ENCODE measurements at places on chromosomes 12 and 14.

DNA sequence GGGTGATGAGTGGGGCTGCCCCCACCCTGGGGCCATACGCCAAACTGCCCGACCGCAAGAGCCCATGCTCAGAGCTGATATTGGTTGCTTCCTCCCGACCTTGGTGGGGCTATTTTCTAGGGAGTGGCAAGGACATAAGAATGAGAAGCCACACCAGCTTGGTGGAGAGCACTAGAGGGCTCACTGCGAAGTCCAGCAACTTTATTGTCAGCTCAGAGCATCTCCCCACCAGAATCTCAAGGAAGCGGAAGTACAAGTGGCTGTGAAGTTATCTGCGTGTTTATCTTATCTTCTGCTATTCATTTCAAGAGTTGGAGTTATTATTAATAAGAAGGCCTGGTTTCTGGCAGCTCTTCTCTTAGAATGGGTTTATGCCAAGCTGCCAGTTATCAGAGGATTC lies 4.9 kb upstream of the PLXNC1 start:
- no peak for DNase-seq

- DNase-seq: peak; percentile 68
Measured at GRCh38 chr12:27361372-27361771, 28.7 kb downstream of the BMAL2 start.

GRCh38 chr14:100577321-100577985 lies 9.8 kb downstream of the BEGAIN start:
- no peak for DNase-seq

GRCh38 chr12:110071504-110071903 lies 23.2 kb upstream of the C12orf76 start:
- DNase-seq: no peak

DNA sequence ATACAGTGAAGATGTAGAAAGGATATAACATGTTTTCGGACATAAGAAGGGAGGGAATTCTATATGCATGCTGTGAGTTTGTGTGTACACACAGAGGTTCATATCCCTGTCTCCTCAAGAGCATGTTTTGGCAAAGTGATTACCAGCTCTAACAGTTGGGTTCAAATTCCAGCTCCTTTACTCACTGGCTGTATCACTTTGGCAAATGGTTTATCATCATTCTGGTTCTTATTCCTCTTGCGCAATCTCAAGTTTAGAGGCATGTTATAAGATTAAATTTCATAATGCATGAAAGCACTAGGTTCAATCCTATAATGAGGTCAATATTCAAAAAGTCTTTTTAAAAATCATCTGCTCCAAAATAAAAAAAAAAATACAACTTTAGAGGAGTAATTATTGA lies 107.7 kb upstream of the LRFN5 start:
- no peak for DNase-seq

- DNase-seq: no peak
Measured at GRCh38 chr12:13942826-13943225, 38.6 kb downstream of the GRIN2B start.

- no peak for DNase-seq
Measured at GRCh38 chr12:4112290-4112689, 161.3 kb upstream of the CCND2 start.

GRCh38 chr12:31406345-31406744 lies 80.4 kb upstream of the SINHCAF start:
- DNase-seq: no peak

- no peak for DNase-seq
Measured at GRCh38 chr12:103851127-103851526, 10.1 kb upstream of the NT5DC3 start.

DNA sequence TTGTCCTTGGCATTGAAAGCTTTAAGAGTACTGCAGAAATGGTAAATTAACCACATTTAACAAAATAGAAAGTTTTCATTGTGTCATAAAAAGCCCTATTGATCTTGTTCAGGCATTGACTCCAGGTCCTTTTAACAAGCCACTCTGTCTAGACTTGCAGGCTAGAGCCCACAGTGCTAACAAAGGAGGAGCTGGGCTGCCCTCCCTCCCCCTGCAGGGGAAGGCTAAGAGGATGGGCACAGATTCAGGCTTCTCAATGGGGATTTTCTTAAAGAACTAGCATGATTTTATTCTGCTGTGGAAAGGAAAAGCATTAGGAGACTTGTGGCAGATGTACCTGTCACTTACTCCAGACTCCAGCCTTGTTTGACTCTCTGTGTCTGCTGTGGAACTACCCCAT lies 463.6 kb downstream of the NRXN3 start:
- DNase-seq: no peak

- DNase-seq: no peak
Measured at GRCh38 chr12:28189784-28190320, 404 bp upstream of the CCDC91 start.

DNA sequence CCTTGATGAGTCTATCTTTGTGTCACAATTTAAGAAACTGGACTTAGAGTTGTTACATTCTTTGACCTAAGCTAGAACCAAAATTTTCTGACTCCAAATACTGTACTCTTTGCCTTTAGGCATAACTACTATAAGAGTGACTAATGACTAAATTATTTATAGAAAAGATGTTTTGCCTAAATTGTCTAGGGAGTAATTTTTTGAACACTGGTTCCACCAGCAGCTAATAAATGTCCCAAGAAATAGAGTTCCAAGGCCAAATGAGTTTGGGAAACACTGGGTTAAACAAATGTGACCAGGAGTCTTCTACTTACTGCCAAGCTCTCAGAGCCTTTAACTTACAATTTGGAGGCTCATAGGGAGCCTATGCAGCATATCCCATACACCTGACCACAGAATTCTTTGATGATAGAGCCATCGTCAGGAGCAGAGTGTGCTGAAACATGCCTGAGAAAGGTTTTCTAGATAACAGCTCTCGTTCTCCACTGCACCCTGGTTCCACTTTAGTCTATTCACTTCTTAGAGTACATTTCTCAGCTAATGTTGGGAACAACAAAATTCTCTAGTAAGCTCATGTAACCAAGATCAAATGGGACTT lies 215.9 kb upstream of the HMGA2 start:
- no peak for DNase-seq

- no peak for DNase-seq
Measured at GRCh38 chr14:46661728-46662127, 10.1 kb upstream of the RPL10L start.

DNA sequence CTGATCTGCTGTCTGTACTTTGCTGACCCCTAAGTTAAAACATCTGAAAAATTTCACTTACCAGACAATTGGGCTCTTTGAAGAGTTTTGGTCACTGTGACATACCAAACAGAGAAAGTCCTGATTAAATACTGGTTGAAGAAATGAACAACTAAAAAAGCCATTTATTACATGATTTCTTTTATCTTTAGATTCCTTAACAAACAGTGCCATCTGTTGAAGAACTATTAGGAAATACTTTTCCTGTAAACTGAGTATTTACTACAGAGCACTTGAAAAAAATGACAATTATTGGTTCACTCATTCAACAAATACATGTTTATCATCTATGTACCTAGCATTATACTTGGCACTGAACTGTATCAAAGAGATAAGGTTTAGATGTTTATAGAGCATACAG lies 6.5 kb upstream of the WASHC4 start:
- DNase-seq: no peak

DNA sequence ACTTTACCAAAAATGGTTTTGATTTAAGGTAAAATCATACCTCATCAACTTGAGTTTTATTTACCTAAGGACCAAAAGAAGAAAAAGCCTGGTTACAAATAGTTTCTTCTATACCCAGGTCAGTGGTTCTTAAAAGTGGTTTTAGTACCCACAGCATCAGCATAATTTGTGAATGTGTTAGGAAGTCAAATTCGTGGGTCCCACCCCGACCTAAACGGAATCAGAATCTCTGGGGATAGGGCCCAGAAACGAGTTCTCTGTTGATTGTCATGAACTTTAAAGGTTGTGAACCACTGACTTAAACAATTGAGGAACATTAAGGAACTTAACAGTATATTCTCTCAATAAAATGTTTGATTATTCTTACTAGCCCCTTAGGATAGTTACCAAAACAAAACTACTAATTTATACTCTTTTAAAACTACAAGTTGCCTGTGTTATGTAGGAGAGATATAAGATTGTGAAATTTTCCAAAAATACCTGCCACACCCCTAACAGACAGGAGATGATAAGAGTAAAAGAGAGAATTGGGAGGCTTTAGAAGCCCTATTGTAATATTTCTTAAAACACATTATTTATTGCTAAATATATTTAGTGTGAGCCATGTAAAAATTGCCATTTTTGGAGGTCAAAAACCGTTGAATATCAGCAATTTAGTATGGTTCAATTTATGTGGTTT lies 669 bp upstream of the SLC25A21 start:
- no peak for DNase-seq

GRCh38 chr12:64451687-64452558 lies at the start of gene TBK1:
TBK1 (plus strand) TSS chr12:64452120; CDS start chr12:64455871, 3,751 bp downstream.
- no peak for DNase-seq

DNA sequence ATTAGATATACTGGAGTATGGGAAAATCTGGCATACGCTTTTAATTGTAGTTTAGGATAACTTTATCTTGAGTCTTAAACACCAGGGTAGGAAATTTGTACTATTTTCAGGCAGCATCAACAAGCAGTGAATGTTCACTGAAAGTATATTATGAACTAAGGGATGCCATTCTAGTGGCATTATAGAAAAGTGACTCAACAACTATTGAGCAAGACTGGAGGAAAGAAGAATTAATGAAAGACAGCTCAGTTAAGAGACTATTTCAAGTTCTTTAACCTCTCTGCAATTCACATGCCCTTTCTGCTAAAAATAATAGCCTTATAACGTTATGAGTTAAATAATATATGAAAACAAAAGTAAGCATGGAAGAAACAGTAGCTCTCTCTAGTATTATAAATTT lies 343.1 kb downstream of the FSCB start:
- no peak for DNase-seq

DNA sequence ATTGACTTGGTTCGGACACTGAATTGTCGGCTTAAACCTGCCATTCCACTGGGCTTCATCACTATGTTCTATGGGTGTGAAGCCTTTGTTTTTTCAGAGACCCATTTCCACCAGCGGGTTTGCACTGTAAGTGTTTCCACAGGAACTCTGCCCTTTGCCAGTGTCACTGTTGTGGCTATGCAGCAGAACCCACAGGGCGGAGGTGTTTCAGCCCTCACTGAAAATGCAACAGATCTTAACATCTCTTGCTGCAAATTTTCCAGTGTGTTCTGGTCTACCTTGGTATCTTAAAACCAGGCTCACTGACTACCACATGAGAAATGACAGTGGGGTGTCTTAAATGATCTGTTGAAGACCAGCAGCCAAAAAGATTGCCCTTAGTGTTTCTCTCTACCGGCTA lies 21.1 kb downstream of the PRKCH start:
- no peak for DNase-seq

DNA sequence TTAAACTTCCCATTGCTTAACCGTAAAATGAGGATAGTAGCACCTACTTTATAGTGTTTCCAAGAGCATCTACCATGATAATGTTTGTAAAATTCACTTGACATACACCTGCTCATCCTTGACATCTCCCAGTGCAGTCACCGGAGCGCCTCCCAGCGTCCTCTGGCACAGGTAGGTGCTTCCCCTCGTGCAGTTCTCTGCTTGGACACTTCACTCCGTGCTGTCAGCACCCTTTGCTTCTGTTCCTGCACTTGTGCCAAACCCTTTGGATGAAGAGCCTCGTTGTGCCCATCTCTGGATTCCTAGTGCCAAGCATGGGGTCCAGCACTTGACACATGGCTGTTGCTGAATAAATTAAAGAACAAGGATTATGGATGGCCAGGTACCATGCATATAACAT lies 28.3 kb downstream of the ETV6 start:
- no peak for DNase-seq

Data from AG04449 (cell line).